ENCODE measurements at places on chromosomes 12 and 14.

DNA sequence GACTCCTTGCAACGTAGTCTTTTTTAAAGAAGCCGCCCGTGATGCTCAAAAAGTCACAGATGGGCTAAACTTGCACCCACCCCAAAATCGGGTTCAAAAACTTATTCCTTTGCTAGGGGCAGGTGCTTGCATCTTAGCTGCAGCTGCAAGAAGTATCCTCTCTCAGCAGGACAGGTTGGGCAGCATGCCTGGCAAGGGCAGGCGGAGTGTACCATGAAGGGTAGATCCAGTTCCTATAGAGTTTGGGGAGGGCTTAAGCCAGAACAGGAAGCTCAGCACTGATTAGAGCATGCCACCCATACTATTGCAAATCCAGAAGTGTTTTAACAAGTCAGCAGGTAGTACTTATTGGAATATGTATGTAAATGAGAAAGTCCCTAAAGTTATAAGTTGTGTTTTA lies 48.7 kb downstream of the CPM start:
- DNase-seq: no peak

DNA sequence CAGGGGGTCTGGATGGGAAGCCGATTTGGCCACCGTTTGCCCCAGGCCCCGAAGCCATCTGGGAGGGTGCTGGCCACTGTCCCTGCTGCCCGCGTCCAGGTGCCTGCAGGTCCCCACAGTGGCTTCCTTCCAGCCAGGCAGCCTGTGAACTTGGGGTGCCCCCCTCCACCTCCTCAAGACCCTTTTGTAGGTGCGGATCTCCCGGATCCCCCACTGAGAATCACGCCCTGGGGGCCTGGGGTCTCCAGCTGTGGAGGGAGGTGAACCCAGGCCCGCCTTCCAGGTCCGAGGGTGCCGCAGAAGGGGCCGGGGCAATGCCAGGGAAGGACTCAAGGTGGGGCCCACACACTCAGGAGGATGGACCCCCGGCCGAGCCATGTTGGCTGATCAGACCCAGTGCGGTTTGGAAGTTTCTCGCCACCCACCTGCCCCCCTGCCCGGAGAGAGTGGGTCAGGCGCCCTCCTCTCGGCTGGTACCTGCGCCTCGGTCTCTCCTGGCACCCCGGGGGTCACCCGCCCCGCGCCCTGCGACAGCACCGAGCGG lies 1.7 kb downstream of the MMP17 start:
- DNase-seq: no peak

DNA sequence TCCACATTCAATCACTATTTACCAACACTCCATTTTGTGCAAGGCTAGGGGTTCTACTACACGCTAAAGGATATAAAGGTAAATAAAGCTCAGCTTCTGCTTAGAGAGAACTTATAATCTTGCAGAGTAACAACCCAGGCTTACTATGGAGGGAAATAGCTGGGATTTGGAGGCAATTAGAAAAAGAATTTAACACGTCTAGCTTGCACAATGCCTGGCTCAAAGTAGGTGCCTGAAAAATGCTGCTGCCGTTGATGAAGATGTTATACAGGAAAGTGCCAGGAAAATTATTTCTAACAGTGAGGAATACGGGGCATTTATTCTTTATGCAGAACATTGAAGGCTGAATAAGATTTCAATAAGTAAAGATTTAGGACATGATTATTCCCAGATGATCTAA lies 214.2 kb downstream of the KITLG start:
- DNase-seq: no peak

GRCh38 chr12:59031313-59031712 lies 111.0 kb upstream of the LRIG3 start:
- no peak for DNase-seq

All from head of caudate nucleus (tissue), 42 donors.